ENCODE measurements at places on chromosomes 6 and 20. TPM values are rescaled to one million over a fixed set of nuclear protein-coding genes. Genes with fewer than 3 reads are reported as not detected.

DNA sequence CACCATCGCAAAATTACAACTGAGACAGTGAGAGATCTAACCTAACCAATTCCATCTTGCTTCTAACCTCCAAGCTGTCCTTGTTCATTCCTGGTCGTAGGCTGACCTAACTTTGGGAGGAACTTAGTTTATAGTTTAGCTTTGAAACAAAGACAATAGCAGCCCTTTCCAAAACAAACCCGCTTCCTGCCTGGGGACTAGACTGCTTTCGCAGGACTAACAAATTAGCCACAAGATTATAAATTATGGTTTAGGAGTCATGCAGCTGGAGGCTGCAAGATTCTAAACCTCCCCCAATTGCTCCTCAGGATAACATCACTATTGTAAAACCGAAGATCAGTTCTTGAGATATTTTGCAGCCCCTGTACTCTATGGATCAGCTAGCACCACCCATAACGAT lies 63.2 kb downstream of the TRIM27 start:
- H3K36me3 ChIP-seq = no peaks in the 10 kb centered on the region
- H3K27ac ChIP-seq = no peak overlapping the region
- H3K27me3 ChIP-seq = peaks cover 4% of the 10 kb centered on the region
- no peak for DNase-seq

DNA sequence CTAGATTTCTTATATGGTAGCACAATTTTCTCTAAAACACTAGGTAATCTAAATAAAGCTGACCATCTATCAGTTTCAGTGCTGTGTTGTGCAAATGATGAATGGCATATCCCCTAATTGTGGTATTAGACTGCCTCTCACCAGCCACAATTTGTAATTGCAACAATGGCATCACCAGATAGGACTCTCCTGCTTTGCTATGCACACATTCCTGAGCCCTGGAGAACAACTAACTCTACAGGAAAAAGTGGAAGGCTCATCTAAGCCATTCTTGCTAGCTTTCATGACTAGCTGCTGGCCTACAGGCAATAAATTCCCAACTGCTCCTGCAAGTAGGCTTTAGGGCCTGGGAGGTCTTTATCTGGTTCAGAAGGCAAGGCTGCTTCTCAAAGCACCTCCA lies 974.1 kb downstream of the EYS start:
- no peaks in the 10 kb centered on the region for H3K27me3 ChIP-seq
- no peaks in the 10 kb centered on the region for H3K36me3 ChIP-seq
- peak; percentile 9 for DNase-seq
- no peaks in the 10 kb centered on the region for H3K4me1 ChIP-seq
- no peak overlapping the region for H3K4me3 ChIP-seq
- H3K27ac ChIP-seq = no peak overlapping the region

DNA sequence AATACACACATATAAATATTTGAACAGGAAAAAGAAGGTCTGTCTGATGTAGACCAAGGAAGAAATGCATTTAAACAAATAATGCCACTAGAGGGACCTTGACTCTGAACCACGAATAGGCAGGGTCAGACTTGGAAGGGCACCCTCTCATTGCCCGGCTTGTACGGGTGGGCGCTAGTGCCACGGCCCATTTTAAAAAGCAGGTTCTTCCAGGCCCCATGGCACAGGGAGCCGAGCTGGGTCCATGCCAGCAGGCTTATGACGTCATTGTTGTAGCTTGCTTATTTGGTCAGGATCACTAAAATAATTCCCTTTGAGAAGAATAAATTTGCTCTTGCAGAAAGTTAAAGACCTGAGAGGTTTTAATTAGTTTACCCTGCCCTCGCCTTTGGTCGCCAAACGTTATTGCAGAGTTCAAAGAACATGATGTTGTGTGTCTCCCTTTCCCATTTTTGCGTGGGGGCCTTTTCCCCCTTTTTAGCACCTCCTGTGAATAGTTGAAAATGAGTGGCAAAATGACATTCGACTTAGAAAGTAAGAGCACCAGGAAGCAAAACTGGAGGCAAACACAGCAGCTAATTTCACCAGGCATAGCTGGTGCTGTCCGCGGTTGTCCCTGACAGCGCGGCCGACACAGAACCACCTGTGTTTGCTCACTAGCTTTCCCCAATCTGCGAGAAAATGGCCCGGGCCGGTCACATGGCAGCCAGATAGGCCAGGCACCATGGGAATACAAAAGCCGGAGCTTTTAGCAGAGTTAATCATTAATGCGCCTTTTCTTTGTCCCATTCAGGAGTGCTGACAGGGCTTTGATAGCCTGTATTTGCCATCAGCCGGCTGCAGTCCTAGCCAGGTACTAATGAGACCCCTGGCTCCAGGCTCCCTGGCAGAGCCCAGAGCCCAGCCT lies 93.8 kb downstream of the FOXA2 start:
- H3K27me3 ChIP-seq = peaks cover 5% of the 10 kb centered on the region
- no peaks in the 10 kb centered on the region for H3K36me3 ChIP-seq

- no peaks in the 10 kb centered on the region for H3K36me3 ChIP-seq
- H3K4me3 ChIP-seq = no peak overlapping the region
- DNase-seq = no peak
- H3K4me1 ChIP-seq = peaks cover 31% of the 10 kb centered on the region
- peak overlapping the region; percentile 66 for H3K27ac ChIP-seq
- H3K27me3 ChIP-seq = no peaks in the 10 kb centered on the region
Observed at GRCh38 chr6:11810854-11811643, 32.4 kb upstream of the ADTRP start.

GRCh38 chr6:12535586-12536314 lies 180.8 kb upstream of the PHACTR1 start:
- H3K4me3 ChIP-seq = no peak overlapping the region
- H3K27me3 ChIP-seq = no peaks in the 10 kb centered on the region
- no peaks in the 10 kb centered on the region for H3K36me3 ChIP-seq

- no peaks in the 10 kb centered on the region for H3K27me3 ChIP-seq
- no peaks in the 10 kb centered on the region for H3K4me1 ChIP-seq
- no peak overlapping the region for H3K4me3 ChIP-seq
Observed at GRCh38 chr6:5250911-5251310, 9.8 kb downstream of the LYRM4 start.

- no peak overlapping the region for H3K27ac ChIP-seq
- H3K27me3 ChIP-seq = no peaks in the 10 kb centered on the region
- no peak for DNase-seq
- no peaks in the 10 kb centered on the region for H3K4me1 ChIP-seq
Observed at GRCh38 chr6:105781248-105781647, 304.9 kb upstream of the PRDM1 start.

GRCh38 chr6:106197441-106197840 lies 111.3 kb downstream of the PRDM1 start:
- H3K36me3 ChIP-seq = peaks cover 21% of the 10 kb centered on the region
- H3K4me1 ChIP-seq = peaks cover 6% of the 10 kb centered on the region
- no peak for DNase-seq
- no peak overlapping the region for H3K27ac ChIP-seq
- no peak overlapping the region for H3K4me3 ChIP-seq

- H3K27me3 ChIP-seq = no peaks in the 10 kb centered on the region
- H3K36me3 ChIP-seq = peaks cover 6% of the 10 kb centered on the region
- DNase-seq = no peak
- H3K27ac ChIP-seq = peak overlapping the region; percentile 47
- H3K4me3 ChIP-seq = no peak overlapping the region
Observed at GRCh38 chr6:136284909-136285308, 4.7 kb downstream of the BCLAF1 start.

- no peak for DNase-seq
- no peak overlapping the region for H3K27ac ChIP-seq
- H3K4me1 ChIP-seq = peaks cover 28% of the 10 kb centered on the region
- no peaks in the 10 kb centered on the region for H3K36me3 ChIP-seq
Observed at GRCh38 chr6:149059557-149059956, 258.0 kb upstream of the TAB2 start.

EIF6 gene
- 88.9 TPM for total RNA-seq

HLA-DRA gene
- total RNA-seq = 25.8 TPM

DNA sequence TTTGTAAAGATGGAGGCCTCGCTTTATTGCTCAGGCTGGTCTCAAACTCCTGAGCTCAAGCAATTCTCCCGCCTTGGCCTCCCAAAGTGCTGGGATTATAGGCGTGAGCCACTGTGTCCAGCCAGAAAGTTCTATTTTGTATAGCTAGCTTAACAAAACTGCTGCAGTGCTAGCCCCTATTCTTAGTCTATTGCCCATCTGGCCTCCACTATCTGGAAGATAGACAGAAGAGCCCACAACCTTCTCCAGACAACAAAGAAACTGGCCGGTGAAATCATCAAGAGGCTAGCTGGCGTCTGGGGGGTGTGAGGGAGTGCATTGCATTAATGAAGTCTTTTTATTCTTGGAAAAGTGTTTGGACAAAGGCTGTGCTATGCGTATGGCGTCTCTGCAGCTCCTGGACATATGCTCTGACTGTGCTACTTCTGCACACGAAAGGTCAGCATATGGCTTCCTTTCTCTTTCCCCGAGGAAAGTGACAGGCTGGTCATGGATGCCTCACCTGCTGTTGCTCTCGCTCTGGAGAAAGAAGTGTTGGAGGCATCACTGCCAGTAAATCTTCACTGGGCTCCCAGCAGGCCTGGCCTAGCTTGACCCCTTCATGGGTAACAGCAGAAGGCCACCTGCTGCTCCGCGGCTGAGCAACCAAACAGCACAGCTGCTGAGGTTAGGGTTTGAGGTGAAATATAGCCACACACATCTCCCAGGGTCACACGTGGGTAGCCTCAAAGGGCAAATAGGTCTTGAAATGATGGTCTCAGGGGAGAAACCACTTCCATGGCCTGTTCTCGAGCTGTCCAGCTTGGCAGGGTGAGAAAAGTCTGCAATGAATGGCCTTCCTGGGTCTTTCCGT lies 95.1 kb upstream of the IYD start:
- H3K27ac ChIP-seq = no peak overlapping the region
- H3K27me3 ChIP-seq = no peaks in the 10 kb centered on the region
- no peak overlapping the region for H3K4me3 ChIP-seq

GRCh38 chr6:125888989-125889656 lies 67.4 kb upstream of the HINT3 start:
- H3K4me1 ChIP-seq = no peaks in the 10 kb centered on the region
- H3K27ac ChIP-seq = no peak overlapping the region
- no peak overlapping the region for H3K4me3 ChIP-seq
- H3K27me3 ChIP-seq = no peaks in the 10 kb centered on the region
- peak; percentile 20 for DNase-seq

DNA sequence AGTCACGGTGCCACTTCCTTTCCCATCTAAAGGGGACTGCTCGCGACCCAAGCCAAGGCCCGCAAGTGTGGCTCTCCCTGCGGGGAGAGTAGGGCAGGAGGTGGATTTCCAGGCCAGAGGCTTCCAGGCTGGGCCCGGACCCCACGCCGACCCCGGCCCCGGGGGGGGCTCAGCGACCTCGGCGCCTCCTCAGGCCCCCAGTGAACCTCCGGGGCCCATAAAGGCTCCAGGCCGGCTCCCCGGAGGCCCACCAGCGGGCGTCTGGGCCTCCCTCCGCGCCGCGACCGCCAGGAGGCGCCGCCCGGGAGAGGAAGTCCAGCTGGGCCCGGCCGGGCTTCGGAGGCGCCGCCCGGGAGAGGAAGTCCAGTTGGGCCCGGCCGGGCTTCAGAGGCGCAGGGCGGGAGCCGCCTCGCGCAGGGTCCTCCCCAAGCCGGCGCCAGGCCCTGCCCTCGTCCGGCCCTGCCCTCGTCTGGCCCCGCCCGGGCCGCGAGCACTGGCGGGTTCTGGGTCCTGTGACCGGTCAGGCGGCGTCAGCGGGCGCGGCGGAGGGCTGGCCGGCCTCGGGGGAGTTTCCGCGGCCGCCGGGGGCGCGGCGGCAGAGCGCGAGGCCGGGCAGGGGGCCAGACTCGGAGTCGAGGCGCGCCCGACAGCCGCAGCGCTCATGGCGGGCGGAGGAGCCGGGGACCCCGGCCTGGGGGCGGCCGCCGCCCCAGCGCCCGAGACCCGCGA lies at the start of gene RAB32:
Gene RAB32 (plus strand): TSS at position 623 of the 729 bp plus-strand sequence. CDS start 39 bp downstream, at position 662.
- no peaks in the 10 kb centered on the region for H3K27me3 ChIP-seq
- peak within 1 kb of the TSS; percentile 97 for H3K27ac ChIP-seq
- H3K4me3 ChIP-seq = peak within 1 kb of the TSS; percentile 82
- H3K4me1 ChIP-seq = peaks cover 12% of the 10 kb centered on the region

DNA sequence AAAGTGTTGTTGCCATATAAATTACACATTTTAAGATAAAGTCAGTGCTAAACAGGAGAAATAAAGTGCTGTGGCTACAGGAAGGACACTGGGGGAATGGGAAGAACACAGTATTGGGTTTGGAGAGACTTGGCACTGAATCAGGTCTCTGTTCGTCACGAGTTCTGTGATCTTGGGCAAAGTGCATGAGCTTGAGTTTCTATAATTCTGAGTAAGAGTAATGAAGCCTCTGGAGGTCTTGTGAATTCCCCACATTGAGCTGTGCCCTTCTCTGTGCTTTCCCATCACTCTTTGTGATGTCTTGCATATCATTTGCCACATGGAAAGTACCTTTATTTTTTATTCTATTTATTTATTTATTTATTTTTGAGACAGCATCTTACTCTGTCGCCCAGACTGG lies 16.8 kb upstream of the EEF1A1 start:
- no peak for DNase-seq
- H3K27me3 ChIP-seq = no peaks in the 10 kb centered on the region
- H3K27ac ChIP-seq = no peak overlapping the region
- no peaks in the 10 kb centered on the region for H3K4me1 ChIP-seq

GRCh38 chr6:45171380-45171779 lies 156.8 kb upstream of the RUNX2 start:
- H3K36me3 ChIP-seq = no peaks in the 10 kb centered on the region
- no peaks in the 10 kb centered on the region for H3K4me1 ChIP-seq
- H3K27ac ChIP-seq = no peak overlapping the region
- H3K27me3 ChIP-seq = no peaks in the 10 kb centered on the region

DNA sequence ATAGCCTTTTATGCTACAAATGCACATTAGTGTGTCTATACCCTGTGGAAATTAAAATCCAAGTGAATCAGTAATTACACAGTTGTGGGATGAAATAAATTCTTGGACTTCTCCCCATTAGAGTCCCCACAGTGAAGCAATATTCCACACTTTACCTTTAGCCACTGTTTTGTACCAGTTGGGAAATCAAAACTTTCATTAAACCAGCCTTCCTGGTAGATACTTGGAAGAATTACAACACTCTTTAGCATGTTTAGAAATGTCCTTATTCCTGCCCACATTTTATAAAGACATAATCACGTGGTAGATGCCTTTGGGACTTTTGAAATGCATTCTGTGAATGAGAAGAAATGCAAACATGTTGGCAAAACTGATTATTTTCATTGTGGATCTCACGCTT lies 49.0 kb upstream of the ANKEF1 start:
- no peak for DNase-seq
- H3K27ac ChIP-seq = no peak overlapping the region
- H3K4me3 ChIP-seq = no peak overlapping the region
- H3K27me3 ChIP-seq = no peaks in the 10 kb centered on the region
- no peaks in the 10 kb centered on the region for H3K36me3 ChIP-seq

GRCh38 chr6:16572943-16573342 lies 188.3 kb downstream of the ATXN1 start:
- peaks cover 32% of the 10 kb centered on the region for H3K4me1 ChIP-seq
- DNase-seq = no peak
- no peak overlapping the region for H3K4me3 ChIP-seq
- H3K27ac ChIP-seq = no peak overlapping the region
